Ovary (tissue), 10 donors: ENCODE measurements at places on chromosomes 5 and 9. TPM values are rescaled to one million over a fixed set of nuclear protein-coding genes. Genes with fewer than 3 reads are reported as not detected.
A peak's percentile ranks its signal among the peaks of the same experiment; 100 is the strongest.

GRCh38 chr5:464843-465590 is 22.0 kb downstream of the EXOC3 start:
- H3K36me3 ChIP-seq: no peaks in the 10 kb centered on the region
- no peak for DNase-seq
- no peaks in the 10 kb centered on the region for H3K4me1 ChIP-seq
- H3K27ac ChIP-seq: no peak overlapping the region

GRCh38 chr5:62315376-62316175 is 9.6 kb downstream of the KIF2A start:
- H3K27ac ChIP-seq: no peak overlapping the region
- no peak overlapping the region for H3K4me3 ChIP-seq
- no peaks in the 10 kb centered on the region for H3K4me1 ChIP-seq
- H3K36me3 ChIP-seq: no peaks in the 10 kb centered on the region
- no peaks in the 10 kb centered on the region for H3K27me3 ChIP-seq

Gene GABRA6
- polyA plus RNA-seq: not detected

GRCh38 chr9:107890921-107891465 is 401.4 kb upstream of the KLF4 start:
- no peak overlapping the region for H3K4me3 ChIP-seq
- no peaks in the 10 kb centered on the region for H3K36me3 ChIP-seq
- peaks cover 10% of the 10 kb centered on the region for H3K4me1 ChIP-seq
- no peaks in the 10 kb centered on the region for H3K27me3 ChIP-seq
- DNase-seq: no peak

GRCh38 chr5:53053364-53053763 is 56.2 kb downstream of the MOCS2 start:
- no peaks in the 10 kb centered on the region for H3K36me3 ChIP-seq
- no peak overlapping the region for H3K27ac ChIP-seq

DNA sequence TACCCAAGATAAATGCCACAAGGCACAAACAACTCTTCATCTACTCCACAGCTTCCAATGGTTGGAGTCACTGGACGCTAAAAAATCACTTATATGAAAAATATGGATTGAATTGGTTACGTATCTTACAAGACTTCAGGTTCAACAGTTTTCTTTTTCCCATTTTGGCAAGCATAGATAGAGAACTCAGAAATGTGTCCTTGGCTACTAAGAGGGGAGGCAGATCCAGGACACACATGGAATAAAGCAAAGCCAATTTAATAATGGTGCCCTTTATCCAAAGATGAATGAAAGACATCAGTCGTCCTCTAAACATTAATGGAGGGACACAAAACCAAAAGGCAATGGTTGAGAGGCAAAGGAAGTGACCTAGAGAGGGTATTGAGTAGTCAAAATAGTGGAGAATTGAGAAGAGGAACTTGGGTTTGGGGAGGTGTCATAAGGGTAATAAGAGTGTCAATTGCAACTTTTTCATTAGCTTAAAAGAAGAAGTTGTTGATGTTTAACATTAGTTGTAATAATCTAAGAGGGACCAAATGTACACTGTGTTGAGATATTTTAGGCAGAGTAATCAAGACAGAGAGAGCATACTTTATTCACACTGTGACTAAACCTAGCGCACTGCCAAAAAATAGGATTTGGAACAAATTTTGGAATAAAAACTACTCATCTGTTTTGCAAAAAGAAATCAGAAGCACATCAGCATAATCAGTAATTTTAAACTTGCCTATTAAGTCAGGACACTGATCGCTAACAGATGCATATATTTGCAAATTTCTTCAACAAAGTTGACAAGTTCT is 308.2 kb downstream of the ARL15 start:
- H3K27ac ChIP-seq: no peak overlapping the region
- DNase-seq: no peak
- no peaks in the 10 kb centered on the region for H3K36me3 ChIP-seq
- no peaks in the 10 kb centered on the region for H3K4me1 ChIP-seq

DNA sequence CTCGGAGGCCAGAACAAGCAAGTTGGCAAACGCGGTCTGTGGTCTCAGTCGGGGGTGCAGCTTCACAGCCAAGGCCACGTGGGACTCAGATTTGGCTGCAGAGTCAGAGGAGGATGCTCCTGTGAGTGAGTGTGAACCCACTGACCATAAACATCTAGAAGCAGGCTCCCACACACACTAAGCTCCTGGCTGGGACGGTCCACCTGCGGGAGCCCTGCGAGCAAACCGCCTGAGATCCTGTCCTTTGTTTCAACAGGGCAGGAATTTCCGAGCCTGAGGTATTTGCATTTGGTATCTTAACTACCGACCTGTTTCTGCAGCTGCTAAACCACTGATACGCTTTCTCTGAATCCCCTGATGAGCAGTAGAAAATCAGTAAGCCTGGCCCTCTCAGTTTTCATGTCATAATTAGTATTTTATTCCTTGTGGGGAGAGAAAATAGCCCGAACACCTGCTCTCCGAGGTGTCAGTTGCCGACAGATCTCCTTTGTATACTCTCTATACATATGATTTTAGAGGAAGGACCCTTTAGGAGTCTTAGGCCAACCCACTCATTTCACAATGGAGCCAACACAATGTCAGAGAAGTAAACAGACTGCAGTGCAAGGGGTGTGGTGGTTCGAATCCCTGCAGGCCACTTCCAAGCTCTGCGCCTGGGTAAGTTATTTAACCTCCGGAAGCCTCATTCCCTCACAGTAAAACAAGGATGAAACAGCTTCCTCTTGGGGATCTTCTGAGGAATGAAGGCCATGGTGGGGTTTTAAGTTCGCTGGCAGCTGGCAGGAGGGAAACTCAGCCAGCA is 40.9 kb upstream of the PWWP2A start:
- H3K4me3 ChIP-seq: no peak overlapping the region
- H3K27me3 ChIP-seq: no peaks in the 10 kb centered on the region
- no peak overlapping the region for H3K27ac ChIP-seq

DNA sequence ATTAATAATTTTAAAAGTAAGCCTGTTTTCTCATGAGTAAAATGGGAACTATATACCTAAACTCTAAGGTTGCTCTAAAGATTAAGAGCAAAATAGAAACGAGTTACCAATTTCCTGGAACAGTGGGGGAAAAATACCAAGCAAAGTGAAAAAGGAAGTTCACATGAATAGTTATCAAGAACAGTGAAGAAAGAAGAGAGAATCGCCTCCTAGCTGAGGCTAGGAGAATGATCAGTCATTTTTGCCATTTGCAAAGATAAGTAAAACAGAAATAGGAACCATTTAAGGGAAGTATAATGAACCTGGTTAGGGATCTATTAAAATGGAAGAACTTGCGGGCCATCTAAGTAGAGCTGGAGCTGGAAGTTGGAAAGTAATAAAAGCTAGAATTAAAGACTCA is 50.7 kb downstream of the P4HA2 start:
- H3K27ac ChIP-seq: no peak overlapping the region
- H3K4me3 ChIP-seq: no peak overlapping the region
- no peak for DNase-seq
- no peaks in the 10 kb centered on the region for H3K36me3 ChIP-seq

DNA sequence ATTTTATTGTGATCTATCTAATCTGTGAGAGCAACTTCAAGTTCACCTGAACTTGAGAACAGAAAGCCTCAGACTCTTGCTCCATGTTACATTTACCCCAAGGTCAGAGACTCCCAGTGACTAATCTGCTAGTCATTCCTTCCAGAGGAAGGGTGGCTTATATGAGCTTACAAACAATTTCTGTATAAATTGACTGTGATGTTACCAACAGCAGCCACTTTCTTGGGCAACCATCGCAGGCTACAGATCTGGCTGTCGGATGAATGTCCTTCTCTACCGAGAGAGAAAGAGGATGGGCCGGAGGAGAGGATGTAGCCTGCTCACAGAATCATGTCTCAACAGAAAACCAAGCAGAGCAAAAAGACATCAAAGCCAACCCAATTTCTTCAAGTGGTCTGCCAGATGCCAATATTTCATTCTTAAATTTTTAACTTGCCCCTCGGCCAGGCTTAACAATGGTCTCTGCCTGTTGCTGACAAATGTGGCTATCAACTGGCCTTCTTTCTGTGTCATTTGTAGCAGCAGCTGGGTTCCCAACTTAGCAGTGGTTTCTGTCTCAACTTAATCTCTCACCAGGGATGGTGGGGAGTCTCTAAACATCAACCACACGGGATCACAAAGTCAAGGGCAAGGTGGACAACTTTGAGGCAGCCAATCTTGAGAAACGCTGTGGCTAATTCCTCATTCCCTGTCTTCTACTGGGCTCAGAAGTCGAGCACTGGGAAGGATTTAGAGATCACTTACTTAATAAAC is 81.3 kb downstream of the RAPGEF1 start:
- H3K36me3 ChIP-seq: no peaks in the 10 kb centered on the region
- no peak overlapping the region for H3K4me3 ChIP-seq
- H3K27ac ChIP-seq: no peak overlapping the region
- peaks cover 19% of the 10 kb centered on the region for H3K4me1 ChIP-seq
- H3K27me3 ChIP-seq: no peaks in the 10 kb centered on the region

Gene NMUR2
- not detected for polyA plus RNA-seq

Gene TMEM252
- not detected for polyA plus RNA-seq

- H3K36me3 ChIP-seq: no peaks in the 10 kb centered on the region
- H3K4me1 ChIP-seq: no peaks in the 10 kb centered on the region
- no peaks in the 10 kb centered on the region for H3K27me3 ChIP-seq
- no peak overlapping the region for H3K4me3 ChIP-seq
Observed at GRCh38 chr5:21680641-21681040, 1172.5 kb downstream of the CDH12 start.

DNA sequence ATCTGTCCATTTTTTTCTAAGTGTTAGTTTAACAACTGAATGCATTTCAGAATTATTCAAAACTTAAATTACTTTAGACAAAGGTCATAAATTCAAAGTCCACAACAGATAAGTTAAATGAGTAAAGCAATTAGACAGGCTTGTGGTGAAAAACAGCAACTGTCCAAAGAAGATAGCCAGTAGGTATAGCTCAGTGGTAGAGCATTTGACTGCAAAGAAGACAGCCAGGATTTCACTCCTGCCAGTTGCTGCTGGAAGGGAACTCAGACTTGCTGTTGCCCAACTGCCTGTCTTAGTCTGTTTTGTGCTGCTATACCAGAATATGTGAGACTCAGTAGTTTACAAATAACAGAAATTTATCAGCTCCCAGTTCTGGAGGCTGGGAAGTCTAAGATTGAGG is 10.0 kb downstream of the FANCC start:
- DNase-seq: no peak
- no peak overlapping the region for H3K4me3 ChIP-seq
- H3K36me3 ChIP-seq: no peaks in the 10 kb centered on the region
- H3K27ac ChIP-seq: no peak overlapping the region
- H3K4me1 ChIP-seq: peaks cover 5% of the 10 kb centered on the region
- H3K27me3 ChIP-seq: no peaks in the 10 kb centered on the region

GRCh38 chr9:19385786-19386501 is 5.9 kb upstream of the RPS6 start:
- no peaks in the 10 kb centered on the region for H3K4me1 ChIP-seq
- H3K4me3 ChIP-seq: no peak overlapping the region
- H3K36me3 ChIP-seq: no peaks in the 10 kb centered on the region
- no peak for DNase-seq
- H3K27me3 ChIP-seq: no peaks in the 10 kb centered on the region

Gene SPINK5
- 0.17 TPM for polyA plus RNA-seq

GRCh38 chr9:2838371-2839000 is 5.4 kb downstream of the PUM3 start:
- no peaks in the 10 kb centered on the region for H3K27me3 ChIP-seq
- no peak for DNase-seq
- no peaks in the 10 kb centered on the region for H3K36me3 ChIP-seq
- peaks cover 11% of the 10 kb centered on the region for H3K4me1 ChIP-seq
- H3K4me3 ChIP-seq: peak overlapping the region; percentile 2

- H3K4me3 ChIP-seq: no peak overlapping the region
- H3K36me3 ChIP-seq: no peaks in the 10 kb centered on the region
- no peak for DNase-seq
Observed at GRCh38 chr5:158014372-158014771, 155.4 kb upstream of the CLINT1 start.

GRCh38 chr5:74328221-74328630 is 312.3 kb downstream of the ENC1 start:
- H3K36me3 ChIP-seq: no peaks in the 10 kb centered on the region
- H3K27ac ChIP-seq: no peak overlapping the region
- H3K4me1 ChIP-seq: no peaks in the 10 kb centered on the region
- no peak overlapping the region for H3K4me3 ChIP-seq
- H3K27me3 ChIP-seq: no peaks in the 10 kb centered on the region
- no peak for DNase-seq

- no peak overlapping the region for H3K4me3 ChIP-seq
- no peaks in the 10 kb centered on the region for H3K27me3 ChIP-seq
- no peaks in the 10 kb centered on the region for H3K4me1 ChIP-seq
- H3K36me3 ChIP-seq: no peaks in the 10 kb centered on the region
- DNase-seq: no peak
Observed at GRCh38 chr9:131358556-131358955, 35.3 kb upstream of the PRRC2B start.

GRCh38 chr9:124271660-124272059 is 13.9 kb downstream of the NEK6 start:
- H3K27ac ChIP-seq: no peak overlapping the region
- no peaks in the 10 kb centered on the region for H3K27me3 ChIP-seq
- H3K4me1 ChIP-seq: no peaks in the 10 kb centered on the region
- no peaks in the 10 kb centered on the region for H3K36me3 ChIP-seq
- no peak overlapping the region for H3K4me3 ChIP-seq
- no peak for DNase-seq

Gene HAUS6
- 6.4 TPM for polyA plus RNA-seq

DNA sequence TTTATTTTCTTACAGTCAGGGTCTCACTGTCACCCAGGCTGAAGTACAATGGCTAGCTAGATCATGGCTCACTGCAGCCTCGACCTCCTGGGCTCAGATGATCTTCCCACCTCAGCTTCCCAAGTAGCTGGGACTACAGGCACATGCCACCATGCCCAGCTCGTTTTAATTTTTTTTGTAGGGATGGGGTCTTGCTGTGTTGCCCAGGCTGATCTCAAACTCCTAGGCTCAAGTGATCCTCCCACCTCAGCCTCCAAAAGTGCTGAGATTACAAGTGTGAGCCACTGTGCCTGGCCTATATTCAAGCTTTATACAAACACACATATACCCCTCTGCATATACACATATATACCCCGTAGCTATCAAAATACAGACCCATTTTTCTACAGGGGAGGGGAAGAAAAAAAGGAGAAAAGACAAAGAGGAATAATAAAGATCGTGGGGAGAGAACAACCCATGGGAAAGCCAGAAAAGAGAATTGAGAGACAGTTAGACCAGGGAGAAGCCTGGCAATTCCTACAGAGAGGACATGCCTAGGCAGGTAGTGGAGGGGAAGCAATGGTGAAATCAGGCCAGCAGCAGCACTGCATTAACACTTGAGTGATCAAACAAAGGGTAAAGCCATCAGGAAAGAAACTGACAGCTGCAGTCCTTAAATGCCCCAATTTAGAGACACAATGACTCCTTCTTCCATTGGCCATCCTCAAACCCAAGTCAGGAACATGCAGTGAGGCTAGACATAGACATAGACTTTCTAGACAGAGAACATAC is 102.7 kb downstream of the EFNA5 start:
- H3K4me1 ChIP-seq: peaks cover 5% of the 10 kb centered on the region
- no peaks in the 10 kb centered on the region for H3K27me3 ChIP-seq
- H3K4me3 ChIP-seq: no peak overlapping the region
- H3K27ac ChIP-seq: no peak overlapping the region
- no peaks in the 10 kb centered on the region for H3K36me3 ChIP-seq
